C1 segment of cervical spinal cord (tissue), 14 donors: ENCODE measurements at places on chromosomes 12 and 14.

GRCh38 chr12:58435647-58436046, 484.7 kb downstream of the LRIG3 start:
- DNase-seq: no peak

- DNase-seq: no peak
Observed at GRCh38 chr12:80625901-80626300, 81.5 kb upstream of the MYF6 start.

DNA sequence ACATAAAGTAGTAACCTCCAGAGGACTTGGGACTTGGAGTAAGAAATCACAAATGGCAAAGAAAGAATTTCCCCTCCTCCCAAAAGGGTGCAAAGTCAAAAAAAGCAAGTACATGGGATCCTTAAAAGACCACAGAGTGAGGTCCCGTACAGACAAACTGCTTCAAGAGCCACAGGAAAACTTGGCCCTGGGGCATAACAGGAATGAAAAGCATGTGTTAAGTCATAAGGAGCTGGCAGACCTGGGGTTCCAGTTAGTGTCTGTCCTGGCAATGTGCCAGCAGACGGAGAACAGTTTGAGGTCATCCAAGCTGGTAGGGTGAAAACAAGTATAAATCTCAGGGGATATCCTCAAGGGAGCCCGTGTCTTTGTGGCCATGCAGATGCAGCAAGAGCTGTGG, 73.2 kb downstream of the HSD17B6 start:
- no peak for DNase-seq

DNA sequence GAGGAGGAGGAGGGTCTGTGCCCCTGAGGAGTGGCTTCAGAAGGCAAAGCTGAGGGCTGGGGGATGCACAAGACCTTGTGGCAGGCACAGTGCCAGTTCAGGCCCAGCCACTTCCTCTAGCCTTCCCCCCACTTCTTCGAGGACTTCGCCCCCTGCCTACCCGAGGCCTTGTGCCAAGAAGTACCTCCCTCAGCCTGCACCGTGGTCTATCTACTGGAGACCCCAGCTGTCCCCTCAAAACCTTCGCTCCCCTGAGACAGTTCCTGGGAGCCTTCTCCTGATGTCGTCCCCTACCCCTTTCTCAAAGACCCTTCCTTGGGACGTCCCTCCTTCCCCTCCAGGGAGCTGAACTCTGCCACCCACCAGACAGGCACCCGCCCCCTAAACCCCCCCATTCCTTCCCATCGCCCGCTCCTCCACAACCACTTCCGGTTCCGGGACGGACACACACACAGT, 604 bp downstream of the ZNF384 start:
- DNase-seq: no peak

- DNase-seq: no peak
Observed at GRCh38 chr12:91099341-91099740, 12.0 kb downstream of the LUM start.

DNA sequence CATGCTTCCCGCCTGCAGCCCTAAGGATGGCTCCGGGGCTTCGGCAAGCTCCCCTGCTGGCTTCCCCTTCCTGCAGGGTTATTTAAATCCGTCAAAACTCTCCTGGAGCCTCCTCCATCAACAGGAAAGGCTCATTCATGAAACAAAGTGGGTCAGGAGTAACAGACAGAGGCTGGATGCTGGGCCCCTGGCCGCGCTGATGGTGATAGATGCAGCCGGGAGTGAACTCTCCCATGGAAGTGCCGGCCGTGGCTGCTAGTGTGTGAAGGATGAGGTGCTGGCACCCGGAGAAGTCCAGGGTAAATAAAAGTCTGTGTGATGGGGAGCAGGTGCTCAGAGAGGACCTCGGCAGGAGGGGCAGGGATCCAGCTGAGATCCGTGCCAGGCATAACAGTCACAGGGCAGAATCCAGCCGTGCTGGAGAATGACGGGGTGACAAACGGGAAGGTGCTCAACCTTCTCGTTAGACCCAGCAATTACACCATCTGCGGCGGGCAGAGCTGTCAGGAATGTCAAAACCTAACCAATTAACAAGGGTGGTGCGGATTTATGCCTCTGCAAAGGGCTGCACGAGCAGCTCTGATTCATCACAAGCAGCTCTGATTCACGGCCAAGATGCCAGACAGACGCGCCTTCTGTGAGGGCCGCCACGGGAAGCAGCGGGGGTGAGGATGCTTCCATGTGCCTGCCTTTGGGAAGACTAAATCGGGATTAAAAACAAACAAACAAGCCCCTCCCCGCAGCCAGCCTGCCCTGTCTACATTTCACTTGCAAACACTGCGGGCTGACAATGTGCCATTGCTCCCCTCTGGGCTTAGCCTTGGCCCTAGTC, 55.6 kb downstream of the SYNE3 start:
- DNase-seq: no peak

DNA sequence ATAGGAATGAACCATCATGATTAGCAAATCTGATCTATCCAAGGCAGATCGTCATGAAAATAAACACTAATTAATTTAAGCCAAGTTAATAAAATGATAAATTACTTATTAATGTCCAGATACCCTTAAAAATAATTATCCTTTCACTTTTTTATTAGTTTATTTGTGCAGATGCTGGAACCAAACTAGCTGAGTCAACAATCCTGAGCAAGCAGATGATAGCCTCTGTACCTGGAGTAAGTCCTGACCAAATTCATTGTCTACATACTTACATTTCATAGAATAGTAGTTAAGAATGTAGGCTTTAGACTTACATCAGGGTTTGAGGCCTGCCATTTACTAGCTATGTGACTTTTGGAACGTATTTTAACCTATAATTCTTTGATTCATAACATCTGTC, 105.8 kb downstream of the PRIMA1 start:
- no peak for DNase-seq

GRCh38 chr12:132445884-132446632, 43.9 kb upstream of the FBRSL1 start:
- no peak for DNase-seq

GRCh38 chr12:73452672-73453469, 1084.8 kb upstream of the ATXN7L3B start:
- no peak for DNase-seq

DNA sequence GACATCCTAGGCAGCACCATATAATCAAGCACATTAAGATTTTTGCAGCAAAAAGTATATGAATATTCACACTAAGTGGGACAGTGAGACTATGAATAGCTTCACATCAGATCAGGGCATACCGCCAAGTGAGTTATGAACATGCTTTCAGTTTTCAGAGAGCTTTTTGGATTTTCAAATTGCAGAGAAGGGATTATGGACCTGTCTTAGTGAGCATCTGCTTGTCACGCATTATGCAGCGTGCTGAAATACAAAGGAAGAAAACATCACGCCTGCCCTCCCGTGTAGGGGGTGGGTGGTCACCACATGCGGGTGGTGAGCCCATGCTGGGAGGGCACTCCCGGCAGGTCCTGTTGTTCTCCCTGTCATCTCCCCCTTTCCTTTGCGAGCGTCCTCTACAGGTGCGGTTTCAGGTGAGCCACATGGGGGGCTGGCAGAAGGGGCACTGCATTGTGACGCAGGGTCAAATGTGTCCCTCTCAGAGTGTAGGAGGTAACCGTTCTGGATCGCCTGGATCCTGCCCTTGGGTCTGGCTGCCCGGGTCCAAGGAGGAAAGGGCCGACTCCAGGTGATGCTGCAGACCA, 42.6 kb downstream of the TRAF3 start:
- no peak for DNase-seq

- no peak for DNase-seq
Observed at GRCh38 chr14:95956601-95957460, 80.2 kb downstream of the TUNAR start.
